NCI-H2171 (cell line): ENCODE measurements at places on chromosomes 5 and 9.

DNA sequence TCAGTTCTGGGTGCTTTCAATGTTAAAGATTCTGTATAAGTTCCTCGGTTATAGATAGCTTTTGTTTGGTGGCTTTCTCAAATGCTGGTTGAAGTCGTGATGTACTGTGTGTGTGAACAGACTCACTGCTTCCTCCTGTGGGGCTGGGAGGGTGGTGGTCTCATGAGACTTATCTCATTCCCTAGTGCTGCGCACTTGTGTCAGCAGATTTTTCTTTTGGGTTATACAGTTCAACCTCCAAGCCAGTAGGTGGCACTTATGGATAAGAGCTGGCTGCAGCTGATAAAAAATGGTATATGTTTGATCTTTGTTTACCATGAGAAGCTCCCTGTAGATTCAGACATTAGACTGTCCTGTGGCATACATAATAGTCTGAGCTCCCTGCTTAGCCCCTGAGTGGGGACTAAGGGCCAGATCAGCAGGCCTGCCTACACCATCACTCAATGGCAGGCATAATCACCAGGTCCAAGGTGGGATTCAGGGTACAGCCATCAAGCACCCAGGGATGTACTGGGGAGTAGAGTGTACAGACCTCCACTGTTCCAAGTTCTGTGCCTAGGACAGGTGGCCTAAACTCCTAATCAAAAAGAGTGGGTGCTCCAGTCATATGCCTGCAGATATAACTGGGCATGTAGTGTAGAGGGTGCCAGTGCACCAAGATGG is 174.2 kb downstream of the OXCT1 start:
- DNase-seq: no peak

GRCh38 chr9:5617749-5618148 is 11.2 kb upstream of the RIC1 start:
- DNase-seq: no peak

DNA sequence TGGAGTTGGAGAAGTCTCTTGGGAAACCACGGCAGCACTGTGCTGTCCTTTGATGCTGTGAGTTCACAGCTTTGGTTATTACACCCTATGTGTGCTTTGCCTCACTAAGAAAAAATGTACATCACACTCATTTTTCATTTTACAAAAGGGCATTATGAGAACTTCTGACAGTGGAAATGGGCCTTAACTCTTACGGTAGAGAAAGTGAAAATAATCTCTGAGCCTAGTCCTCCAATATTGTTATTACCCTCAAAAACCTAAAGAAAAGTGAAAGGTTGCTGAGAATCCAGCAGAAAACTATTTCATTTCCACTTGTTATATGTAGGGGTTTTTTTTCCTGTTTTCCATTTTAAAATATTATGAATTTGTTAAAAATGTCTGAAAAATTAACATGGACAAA is 8.2 kb upstream of the OR13D1 start:
- DNase-seq: no peak

DNA sequence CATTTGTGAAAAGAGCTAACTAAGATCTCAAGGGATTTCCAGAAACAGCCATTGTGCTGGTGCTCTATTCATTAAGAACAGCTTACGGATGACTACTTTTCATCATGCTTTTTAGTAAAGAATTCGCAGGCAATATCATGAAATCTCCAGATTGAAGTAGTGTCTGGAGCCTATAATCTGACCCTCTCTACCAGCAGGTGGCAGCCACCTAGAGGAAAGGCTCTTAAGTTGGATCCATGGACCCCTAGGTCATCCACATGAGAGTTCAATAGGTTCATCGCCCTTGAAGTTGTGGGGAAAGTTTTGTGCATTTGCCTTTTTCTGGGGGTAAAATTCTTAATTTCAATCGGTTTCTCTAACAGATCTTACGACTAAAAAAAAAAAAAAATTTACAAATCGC is 82.3 kb downstream of the SLC1A3 start:
- no peak for DNase-seq

GRCh38 chr5:136080483-136081216 is 51.9 kb downstream of the TGFBI start:
- no peak for DNase-seq

DNA sequence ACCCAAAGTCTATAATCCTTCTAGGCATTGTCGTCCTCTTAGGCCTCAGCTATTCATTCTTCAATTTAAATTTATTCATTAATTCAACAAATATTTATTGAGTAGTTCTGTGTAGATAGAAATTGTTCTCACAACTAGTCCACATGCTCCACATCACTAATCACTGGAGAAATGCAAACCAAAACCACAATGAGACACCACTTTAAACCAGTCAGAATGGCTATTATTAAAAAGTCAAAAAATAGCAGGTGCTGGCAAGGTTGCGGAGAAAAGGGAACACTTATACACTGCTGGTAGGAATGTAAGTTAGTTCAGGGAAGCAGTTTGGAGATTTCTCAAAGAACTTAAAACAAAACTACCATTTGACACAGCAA is 51.1 kb upstream of the TNFSF15 start:
- no peak for DNase-seq

DNA sequence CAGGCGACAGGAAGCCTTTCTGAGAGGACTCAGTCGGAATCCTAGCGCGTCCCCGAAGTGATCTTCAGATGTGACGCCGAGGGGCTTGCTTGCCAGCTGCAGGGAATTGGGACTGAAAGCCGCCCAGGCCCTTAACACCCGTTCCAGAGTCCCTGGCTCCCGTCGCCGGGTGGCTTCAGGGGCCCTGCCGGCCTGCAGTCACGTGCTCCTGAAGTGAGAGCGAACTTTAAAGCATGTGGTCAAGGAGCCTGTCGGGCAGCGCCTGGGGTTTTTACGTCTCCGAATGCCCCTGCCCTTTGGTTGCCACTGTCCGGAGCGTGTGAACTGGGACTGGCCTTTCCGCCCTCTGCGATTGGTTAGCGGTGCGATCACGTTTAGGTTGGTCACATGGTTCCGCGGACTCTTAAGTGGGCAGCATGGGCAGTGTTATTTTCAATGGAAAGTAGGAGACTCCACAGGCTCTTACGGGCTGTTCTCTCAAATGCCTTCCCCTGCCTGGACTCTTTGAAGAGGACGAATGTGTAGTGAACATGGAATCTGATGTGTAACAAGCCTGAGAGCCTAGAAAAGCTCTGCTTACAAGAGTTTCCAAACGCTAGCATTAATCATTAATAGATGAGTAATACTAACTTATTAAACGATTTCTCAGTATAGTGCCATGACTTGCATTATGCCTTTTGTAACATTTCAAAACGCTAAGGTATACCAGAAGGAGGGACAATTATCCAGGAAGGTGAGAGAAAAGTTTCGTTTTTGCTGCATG is 1.9 kb downstream of the VLDLR start:
- DNase-seq: no peak

GRCh38 chr9:115730396-115730795 is 423.2 kb upstream of the PAPPA start:
- no peak for DNase-seq

DNA sequence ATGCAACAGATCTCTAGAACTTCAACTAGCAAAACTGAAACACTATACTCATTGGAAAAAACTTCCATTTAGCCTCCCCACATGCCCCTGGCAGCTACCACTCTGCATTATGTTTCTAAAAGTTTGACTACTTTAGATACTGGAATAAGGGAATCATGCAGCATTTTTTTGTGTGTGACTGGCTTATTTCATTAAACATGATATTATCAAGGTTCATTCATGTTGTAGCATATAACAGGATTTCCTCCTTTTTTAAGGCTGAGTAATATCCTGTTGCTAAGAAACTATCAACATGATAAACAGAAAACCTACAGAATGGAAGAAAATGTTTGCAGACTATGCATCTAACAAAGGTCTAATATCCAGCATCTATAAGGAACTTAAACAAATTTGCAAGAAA is 597.9 kb downstream of the DMRTA1 start:
- no peak for DNase-seq

DNA sequence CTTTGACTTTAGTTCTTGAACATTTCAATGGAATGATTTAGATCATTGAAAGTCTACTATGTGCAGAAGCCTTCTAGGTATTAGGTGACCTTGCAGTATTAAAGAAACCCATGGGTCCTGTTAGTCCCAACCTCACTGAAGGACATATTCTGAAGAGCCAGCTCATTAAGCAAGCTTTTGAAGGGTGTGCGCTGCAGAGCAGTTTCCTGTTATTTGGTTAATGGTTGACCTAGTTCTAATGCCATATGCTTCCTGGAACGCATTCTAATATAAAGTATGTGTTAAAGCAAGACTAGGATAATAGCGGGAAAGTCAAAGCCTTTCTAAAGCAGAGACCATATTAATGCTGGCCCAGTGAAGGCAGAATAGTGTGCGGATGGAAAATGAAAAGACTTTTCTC is 20.1 kb downstream of the ZNF462 start:
- DNase-seq: no peak

DNA sequence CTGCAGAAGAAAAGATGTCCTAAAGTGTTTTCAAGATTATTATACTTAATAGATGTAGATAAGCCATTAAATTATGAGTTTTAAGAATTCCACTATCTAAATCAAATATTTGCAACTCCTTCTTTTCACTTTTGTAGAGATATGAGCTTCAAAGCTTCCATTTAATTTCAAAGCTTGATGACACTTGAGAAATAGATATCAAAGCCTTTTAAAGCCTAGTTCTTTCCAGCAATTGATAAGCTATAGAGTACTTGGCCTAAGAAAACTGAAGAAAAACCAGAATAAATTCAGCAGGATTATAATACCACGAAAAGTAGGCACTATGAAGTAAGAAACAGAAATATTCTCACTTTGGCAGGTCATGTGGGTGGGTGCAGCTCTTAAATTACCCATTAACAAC is 1.7 kb downstream of the TNFSF8 start:
- DNase-seq: no peak

DNA sequence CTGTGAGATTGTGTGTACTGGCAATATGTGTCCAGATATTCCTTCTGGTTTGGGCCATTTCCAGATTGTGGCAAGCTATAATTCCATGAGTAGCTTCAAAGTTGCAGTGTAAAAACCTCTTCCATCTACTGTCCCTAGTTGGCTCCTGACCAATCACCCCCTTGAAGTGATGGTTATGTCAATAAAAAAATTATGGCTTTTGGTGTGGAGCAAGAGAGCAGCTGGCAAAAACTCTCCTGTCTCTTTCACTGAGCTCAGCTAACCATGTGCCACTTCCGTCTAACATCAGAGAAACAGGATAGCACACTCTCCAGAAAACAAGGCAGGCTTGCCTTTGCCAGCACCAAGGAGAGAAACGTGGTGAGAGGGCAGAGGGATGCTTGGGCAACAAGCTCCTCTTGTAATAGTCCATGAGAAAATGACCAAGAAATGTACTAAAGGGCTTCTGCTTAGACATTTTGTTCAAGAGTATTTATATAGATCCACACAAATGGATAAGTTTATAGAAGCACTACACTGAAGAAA is 914.4 kb upstream of the SEMA6A start:
- peak; percentile 41 for DNase-seq
